ENCODE measurements at places on chromosomes 6 and 20. TPM values are rescaled to one million over a fixed set of nuclear protein-coding genes. Genes with fewer than 3 reads are reported as not detected.

The SLC35B3 gene
- 12.1 TPM for polyA plus RNA-seq

The PPP1R16B gene
- polyA plus RNA-seq = 8.0 TPM

- no peak for DNase-seq
Observed at GRCh38 chr20:57589728-57590484, 29.0 kb downstream of the PCK1 start.

GRCh38 chr20:44762466-44763140 lies 16.9 kb downstream of the KCNK15 start:
- DNase-seq = no peak

The FAM229B gene
- polyA plus RNA-seq = 25.8 TPM

Measured in urinary bladder (tissue), 4 donors.